ENCODE measurements at places on chromosomes 3 and 15.

- no peak for DNase-seq
Observed at GRCh38 chr3:142213298-142213697, 12.1 kb downstream of the GK5 start.

DNA sequence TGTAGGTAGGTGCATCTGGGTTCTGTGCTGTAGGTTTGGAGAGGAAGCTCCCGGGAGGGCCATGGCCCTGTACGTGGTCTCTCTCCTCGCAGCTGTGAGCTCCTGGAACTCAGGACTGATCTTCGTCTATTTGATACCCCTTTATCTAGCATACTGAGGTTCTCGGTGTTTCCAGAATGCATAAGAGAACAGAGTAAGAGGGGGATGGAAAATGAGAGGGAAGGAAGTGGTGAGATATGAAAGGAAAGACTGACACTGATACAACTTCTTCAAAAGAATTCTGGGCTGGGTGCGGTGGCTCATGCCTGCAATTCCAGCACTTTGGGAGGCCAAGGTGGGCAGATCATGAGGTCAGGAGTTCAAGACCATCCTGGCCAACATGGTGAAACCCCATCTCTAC is 90.7 kb downstream of the CHRD start:
- no peak for DNase-seq

DNA sequence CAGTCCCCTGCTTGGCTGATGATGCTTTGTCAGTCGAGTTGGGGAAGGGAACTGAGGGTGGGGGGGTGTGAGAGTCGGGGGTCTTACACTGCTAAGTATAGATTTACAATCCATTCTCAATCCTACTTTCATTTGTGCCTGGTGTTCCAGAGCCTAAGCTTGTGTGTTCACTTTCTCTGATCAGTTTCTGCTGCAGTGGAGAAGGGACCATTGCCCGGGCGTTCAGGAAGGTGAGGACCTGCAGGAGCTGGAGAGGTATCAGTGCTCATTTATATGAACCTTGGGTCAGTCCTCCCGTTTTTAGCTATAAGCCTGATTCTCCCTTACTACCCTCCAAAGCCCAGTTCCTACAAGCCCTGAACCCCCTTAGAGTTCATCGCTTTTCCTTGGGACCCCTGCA is 41.0 kb upstream of the TRAK1 start:
- no peak for DNase-seq

DNA sequence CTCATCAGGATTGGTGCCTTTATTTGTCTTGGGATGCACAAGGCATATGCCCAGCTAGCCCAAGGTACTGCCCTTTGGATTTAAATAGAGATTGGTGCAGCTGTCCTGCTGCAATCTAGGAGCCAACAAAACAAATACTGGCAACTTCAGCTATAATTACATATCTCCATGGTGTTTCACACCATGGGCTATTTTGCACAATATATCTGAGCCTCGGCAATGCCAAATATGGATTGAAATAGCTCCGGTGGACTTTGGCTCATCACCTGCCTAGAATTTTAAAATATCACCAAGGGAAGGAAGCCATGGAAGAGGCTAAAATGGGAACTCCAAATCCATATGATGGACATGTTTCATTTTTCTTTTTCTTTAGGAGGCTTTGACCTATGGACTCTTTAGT is 367.8 kb upstream of the UMPS start:
- DNase-seq: no peak

DNA sequence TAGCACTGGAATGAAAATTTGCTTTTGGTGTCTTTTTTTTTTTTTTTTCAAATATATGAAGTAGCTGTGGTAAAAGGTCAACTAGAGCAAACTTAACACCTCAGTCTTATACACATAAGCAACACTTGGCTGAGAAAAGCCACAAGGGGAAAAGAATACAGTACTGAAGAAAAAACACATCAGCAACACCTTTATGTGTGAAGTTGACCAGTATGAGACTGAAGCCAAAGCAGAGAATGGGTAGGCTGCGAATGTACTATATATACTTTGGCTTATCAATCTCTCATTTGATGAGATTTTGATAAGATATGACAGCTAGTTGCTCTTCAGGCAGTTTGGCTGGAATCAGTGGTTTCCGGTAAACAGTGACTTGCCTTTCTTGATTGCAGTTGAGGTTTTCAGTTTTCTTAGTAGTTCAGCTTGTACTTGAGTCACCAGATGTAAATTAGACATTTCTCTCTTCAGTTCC is 22.0 kb upstream of the ZCWPW2 start:
- DNase-seq: no peak

DNA sequence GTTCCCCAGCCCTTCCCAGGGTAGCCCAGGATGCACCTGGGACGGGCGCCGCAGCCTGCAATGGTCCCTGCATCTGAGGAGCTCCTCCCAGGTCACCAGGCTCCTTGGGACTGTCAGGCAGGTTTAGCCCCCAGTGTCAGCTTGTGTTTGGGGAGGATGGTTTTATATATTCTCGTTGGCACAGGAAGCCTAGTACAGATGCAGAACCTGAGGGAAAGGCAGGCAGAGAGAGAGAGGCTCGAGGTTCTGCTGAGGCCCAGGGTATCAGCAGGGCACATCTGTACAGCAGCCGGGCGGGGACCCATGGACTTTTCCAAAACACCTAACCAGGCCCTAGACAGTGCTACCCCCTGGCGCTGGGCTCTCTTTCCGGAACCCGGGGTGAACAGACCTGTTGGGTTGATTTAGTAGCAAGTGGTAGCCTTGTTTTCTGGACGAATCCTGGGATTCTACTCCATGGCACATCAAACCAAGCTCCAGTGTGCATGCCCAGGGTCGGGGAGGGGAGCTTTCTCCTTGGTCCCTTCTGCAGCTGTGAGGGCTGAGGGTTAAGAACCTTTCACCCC is 8.6 kb downstream of the PAK6 start:
- peak; percentile 71 for DNase-seq

- DNase-seq: peak; percentile 59
Observed at GRCh38 chr15:64459066-64459781, 1.2 kb upstream of the ZNF609 start.

DNA sequence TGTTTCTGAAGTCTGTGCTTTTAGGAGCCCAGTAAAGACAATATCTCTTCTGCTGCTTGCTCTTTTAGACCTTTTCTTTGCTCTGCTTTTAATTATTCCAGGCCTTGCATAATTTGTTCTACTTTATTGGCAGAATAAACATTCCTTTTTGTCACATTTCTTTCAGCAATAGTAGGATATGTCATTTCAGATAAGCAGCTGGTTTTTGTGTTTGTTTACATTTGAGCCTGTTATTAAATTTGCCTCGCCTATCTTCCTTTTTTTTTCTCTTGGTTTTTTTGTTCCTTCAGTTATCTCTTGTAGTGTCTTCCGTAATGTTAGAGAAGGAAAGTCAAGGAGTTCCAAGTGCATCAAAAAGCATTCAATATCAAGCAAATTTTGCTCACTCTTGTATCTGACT is 16.4 kb downstream of the ZNF654 start:
- DNase-seq: no peak

DNA sequence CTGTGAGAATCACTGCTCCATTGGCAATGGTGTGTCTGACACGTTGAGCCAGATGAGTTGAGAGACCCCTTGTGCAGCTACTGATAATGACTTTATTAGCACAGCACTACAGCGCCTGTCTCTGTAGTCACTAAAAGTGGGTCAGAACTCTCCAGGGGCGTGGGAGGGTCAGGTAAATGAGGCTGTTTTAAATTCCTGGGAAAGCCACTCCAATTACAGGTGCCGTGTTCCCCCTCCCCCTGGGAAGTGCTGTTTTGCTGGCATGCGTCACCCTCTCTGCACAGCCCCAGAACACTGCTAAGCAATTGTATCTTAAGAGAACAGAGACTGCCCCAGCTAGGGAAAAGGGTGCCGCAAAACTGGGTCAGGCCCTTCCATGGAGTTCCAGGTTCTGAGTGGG is 21.5 kb upstream of the CPNE9 start:
- no peak for DNase-seq

DNA sequence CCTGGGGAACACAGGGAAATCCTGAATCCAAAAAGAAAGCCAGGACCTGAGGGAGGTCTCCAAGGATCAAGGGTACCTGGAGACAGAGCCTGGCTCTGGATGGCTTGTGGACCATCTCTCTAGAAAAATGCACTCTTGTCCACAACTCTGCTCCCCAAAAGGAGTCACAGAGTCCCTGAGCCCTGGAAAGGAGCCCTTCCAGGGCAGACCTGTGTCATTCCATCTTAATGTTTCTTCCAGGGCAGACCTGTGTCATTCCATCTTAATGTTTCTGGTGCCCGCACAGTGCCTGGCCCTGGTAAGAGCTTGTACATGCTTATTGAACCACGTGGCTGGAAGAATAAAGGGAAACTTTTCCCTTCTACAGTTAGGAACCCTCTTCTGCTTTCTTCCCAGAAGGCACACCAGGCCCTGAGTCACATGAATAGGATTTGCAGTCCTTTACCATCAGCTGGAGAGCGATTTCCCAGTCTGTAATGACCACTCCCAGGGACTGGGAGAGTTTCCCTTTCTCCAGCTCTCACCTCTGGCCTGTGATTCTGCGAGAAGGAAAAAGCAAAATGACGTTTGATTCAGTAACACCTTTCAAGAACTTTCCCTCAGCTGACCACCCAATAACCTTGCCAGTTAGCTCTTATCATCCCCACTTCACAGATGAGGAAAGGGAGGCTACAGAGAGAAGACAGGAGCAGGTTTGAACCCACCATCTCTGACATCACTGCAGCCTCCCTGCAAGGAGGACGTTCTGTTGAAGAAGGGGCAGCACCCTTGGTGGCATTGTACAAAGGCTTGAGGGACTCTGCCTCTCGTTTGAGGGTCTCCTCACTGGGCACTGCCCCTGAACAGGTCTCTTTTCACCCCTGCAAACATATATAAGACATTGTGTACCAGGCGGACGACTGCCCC is 35.8 kb upstream of the SLCO2A1 start:
- no peak for DNase-seq

DNA sequence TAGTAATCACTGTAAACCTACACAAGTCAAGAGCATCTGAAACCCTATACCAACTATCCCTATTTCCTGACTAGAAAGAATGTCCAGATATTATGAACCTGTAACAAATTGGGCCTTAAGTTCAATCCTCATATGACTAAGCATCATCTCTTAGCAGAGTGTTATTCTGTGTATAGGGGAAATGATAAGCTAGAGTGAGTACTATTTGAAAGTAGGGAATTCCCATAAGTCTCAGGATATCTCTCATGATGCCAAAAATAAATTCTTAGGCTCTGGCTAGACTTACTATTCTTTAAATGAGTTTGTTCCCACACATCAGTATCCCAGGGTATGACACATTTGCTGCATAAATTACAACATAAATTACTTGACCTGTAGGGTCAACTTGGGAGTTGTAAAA is 15.3 kb downstream of the MRPL47 start:
- DNase-seq: no peak

DNA sequence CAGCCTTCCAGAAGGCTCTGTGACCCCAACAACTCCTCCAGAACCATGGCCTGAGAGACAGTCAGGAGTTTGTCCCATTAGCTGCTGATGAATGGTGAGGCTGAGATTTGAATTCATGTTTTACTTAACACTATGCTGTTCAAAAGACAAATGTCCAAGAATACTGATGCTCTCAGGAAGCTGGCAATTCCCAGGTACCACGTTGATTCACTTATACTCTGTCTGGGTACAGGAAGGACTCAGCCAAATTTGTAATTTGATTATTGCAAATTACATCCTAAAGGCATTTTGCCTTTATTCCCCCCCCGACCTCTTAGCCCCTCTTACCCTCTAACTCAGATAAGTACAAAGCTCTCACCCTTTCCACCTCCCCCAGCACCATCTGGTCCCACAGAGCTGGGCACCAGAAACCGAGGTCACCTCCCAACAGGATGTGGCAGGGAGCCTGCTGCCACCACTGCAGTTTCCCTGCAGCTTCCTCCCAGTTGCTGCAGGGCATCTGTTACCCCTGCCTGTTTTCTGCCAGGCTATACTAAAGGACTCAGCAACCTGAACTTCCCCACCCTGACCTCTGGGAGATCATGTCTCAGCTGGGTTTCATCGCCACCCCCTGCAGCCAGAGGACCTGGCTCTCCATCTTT is 33.6 kb downstream of the EAF1 start:
- DNase-seq: no peak

DNA sequence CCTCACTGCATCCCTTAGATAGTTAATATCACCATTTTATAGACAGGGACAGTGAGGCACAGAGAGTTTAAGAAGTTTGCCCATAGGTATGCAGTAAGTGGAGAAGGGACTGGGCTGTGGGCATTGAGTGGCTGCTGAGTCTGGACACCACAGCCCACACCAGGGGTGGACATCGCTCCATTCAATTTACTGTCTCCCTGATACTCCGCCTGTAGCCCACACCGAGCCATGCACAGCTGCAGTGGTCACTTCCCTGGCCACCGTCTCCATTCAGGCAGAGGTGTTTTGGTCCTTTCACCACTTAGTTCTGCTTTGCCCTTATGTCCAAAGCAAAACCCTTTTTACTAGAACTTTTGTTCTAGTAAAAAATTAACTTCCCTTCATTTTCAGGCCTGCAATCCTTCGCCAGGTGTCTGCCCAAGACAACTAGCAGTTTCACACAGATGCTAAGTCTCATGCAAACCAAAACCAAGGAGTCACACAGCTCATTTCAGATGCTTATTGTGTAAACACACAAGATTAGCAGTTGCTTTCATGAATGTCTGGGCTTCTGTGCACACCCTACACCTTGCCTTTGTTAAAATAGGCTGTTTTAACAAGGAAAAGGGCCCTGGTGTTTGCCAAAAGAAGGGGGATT is 30.1 kb downstream of the ZNF35 start:
- no peak for DNase-seq

GRCh38 chr3:5013021-5013906 is 34.0 kb downstream of the BHLHE40 start:
- DNase-seq: peak; percentile 63

DNA sequence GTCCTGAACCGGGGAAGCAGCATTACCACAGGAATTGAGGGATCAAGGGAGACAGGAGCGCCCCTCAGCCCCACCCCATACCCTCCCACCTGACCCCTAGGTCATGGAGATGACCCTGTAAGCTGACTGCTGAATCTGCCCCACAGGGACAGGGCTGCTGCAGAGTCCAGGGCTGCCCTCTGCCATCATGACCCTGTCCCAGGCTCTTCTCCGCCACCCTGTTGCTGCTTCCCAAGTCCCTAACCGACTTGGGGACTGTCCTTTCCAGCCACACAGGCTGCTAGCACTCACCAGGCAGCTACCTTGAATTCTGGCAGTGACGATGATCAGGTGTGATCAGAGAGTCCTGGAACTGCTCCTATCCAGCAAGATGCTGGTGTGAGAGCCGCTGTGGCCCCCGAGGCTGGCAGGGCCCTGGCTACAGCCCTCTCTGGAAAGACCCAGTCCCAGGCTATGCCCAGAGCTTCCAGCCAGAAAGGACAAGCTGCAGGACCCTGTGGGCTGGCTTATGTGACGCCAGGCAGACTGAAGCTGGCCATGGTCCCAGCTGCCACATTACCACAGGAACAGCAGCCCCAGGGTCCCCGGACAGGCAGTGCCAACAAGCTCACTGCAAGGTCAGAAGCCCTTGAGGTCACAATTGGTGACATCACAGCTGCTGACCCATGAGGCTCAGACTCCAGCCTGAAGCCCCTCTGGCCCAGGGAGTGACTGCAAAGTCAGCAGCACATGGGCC is at the start of gene C3orf22:
C3orf22 (minus strand) TSS at position 597 of the 736 bp plus-strand sequence. CDS start 5,542 bp downstream, outside the sequence.
- no peak for DNase-seq

DNA sequence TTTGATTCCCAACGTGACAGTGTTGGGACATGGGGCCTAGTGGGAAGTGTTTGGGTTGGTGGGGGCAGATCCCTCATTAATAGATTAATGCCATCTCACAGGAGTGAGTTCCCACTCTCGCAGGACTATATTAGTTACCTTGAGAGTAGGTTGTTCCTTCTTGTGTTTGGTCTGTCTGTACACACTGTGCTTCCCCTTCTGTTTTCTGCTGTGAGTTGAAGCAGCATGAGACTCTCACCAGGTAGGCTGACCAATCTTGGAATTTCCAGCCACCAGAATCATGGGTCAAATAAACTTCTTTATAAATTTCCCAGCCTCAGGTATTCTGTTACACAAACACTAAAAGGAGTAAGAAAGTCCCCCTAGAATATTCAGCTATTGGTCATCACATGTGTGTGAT is 145.4 kb downstream of the ERC2 start:
- no peak for DNase-seq

Measured in erythroblast (primary cell).